Muscle of arm (tissue), 14 donors: ENCODE measurements at places on chromosomes 7 and 10.

DNA sequence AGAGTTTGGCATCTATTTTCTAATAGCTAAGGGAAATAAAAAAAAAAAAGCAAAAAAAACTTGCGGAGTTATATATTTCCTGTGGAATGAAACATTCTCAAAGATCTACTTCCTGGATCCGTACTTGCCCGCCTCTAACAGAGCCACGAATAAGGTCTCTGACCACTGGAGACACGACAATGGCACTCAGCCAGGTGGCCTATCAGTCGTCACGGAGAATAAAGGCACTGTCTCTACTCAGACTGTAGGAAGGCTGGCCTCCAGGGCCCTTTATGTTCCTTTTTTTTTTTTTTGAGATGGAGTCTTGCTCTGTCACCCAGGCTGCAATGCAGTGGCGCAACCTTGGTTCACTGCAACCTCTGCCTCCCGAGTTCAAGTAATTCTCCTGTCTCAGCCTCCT lies 58.7 kb downstream of the RGS10 start:
- DNase-seq: no peak

DNA sequence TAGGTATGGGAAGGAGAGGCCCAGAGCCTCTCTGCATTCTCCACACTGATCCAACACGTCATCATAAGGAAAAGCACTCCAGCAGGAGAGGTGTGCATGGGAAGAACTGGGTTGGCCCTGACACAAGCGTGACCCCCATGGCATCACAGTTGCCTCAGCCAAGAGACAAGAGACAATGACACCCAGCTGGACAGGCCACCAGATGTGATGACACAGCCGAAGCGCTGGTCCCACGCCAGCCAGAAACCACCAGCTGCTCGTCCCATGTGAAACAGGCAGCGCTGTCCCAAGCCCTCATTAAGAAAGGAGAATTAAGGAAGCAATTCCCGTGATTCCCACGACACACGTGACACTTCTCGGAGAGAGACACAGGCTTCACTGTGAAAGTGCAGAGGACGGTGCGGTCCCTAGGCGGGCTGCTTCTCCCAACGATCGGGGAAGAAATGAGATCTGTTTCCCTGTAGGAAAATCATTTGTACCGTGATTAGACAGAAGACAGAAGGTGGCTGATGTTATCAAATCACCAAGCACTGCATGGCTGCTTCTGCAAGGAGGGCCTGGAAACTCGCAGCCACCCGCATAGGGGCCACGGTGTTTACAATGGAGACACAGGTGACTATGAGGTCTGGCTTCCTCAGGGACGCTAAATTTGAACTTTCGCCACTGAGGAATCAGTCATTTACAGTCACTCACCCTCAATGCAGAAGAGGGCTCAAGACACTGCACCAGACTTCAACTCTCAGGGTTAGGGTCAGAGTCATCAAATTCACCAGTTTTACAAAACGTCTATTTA lies 74.5 kb downstream of the DIP2C start:
- DNase-seq: no peak

DNA sequence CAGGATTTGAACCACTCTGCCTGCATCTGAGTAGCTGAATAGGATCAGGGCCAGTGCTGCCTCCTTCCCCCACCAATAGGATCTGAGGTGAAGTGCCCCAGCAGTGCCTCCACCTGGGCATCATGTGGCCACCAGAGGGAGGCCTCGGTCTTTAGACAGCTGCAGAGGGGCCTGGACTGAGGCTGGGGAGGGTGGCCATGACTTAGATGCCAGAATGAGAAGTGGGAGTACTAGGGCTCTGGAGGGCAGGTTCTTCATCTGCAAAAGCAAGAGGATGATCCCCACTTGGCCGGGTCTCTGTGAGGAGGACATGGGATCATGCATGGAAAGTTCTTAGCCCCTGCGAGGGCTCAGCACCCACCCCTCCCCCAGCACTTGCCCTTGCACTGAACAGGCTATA lies 56.9 kb downstream of the NEUROG3 start:
- no peak for DNase-seq

DNA sequence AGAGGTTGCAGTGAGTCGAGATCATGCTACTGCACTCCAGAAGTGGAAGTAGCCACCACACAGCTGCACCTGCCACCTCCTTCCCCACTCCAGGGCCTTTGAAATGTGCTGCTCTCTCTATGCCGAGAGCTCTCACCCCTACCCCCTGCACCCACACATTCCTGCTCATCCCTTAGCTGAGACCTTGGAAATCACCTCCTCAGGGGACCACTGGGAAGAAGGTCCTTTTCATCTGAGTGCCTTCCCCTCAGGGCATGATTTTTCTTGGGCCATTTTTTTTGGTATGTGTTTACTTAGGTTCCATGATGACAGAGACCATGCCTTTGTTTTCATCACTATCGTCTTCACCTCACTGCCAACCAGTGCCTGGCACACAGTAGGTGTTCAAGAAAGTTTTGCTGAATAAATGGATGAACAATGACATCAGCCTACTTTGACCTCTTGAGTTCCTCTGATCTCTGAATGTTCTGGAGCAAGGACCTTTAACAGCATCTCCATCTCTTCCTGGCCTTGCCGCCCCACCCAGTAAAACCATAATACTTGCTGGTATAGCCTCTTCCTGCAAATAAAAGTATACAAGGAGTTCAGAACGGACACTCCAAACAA lies 166.6 kb upstream of the KLF14 start:
- no peak for DNase-seq

DNA sequence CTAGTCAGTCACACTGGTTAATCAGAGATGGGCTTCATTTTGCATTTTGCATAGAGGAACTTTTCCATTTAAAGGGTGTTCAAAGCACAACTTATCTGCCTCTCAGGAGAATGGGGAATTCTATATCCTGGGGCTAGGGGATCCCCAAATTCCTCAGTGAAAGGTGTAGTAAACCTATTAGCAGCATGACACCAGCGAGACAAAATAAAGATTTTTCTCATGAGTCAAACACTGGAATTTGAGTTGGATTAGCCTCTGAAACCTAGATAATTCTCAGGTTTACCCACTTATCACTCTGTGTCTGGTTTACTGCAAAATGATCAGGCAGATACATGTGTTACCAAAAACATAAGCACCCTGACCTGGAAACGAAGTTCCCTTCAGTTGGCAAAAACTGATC lies 2.1 kb downstream of the AFAP1L2 start:
- no peak for DNase-seq

DNA sequence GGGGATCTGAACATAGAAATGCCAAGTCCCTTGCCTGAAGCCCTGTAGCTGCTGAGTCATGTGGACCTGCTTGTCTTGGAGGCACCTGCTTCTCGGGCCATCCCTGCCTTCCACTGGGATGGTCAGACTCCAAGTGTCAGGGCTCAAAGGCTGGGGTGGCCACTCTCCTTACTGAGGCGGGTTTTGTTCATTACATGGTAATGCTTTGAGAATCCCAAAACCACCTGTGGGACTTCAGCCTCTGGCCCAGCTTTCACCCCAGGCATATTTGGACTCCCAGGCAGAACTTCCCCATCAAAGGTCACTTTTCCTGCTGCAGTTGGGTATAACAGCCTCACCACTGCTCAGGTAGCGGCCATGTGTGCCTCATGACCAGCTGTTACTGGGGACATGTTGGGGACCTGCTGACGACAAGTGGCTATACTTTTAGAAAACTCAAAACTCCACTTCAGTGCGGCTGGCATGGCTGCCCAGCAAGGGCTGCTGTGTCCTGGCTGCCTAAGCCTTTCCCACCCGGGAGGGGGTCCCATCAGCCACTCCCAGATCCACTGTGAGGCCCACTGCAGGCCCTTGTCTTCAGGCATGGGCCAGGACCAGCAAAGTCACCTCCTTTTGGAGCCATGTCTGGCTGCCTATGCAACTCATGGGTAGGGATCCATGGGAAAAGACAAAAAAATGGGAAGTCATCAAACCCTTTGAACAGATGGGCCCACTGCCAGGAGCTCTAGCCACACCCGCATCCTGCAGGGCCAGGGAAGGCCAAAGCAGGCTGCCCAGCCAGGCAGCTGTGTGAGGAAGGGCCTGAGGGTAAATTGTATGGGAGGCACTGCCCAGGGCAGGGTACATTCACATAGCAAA lies 96.7 kb downstream of the ARHGAP22 start:
- DNase-seq: no peak

GRCh38 chr7:6284055-6284400 lies 11.6 kb upstream of the CYTH3 start:
- no peak for DNase-seq

- no peak for DNase-seq
Measured at GRCh38 chr10:62050893-62051433, 149.5 kb downstream of the ARID5B start.

DNA sequence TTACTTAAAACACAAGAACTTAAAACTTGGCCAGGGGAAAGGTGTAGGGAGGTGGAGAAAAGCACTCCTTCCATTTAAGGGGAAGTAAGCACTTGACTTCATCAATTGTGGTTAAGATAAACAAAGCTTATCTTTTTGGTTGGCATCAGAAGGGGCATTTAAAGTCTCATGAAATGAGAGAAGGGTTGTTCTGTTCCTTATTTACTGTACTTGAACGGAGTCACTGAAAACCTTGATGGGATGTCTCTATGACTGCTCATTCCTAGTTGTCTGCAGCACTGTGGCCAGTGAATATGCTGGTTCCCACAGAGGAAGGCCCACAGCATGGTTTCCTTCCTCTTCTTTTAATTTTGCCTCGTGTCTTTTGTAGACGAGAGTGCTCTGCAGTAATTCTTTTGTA lies 229.3 kb downstream of the AUTS2 start:
- no peak for DNase-seq

GRCh38 chr7:5679813-5680473 lies 101.5 kb downstream of the RNF216 start:
- no peak for DNase-seq

GRCh38 chr7:152505606-152506005 lies 69.8 kb upstream of the KMT2C start:
- no peak for DNase-seq

- peak; percentile 63 for DNase-seq
Measured at GRCh38 chr7:34260279-34260678, 354.9 kb downstream of the BMPER start.

DNA sequence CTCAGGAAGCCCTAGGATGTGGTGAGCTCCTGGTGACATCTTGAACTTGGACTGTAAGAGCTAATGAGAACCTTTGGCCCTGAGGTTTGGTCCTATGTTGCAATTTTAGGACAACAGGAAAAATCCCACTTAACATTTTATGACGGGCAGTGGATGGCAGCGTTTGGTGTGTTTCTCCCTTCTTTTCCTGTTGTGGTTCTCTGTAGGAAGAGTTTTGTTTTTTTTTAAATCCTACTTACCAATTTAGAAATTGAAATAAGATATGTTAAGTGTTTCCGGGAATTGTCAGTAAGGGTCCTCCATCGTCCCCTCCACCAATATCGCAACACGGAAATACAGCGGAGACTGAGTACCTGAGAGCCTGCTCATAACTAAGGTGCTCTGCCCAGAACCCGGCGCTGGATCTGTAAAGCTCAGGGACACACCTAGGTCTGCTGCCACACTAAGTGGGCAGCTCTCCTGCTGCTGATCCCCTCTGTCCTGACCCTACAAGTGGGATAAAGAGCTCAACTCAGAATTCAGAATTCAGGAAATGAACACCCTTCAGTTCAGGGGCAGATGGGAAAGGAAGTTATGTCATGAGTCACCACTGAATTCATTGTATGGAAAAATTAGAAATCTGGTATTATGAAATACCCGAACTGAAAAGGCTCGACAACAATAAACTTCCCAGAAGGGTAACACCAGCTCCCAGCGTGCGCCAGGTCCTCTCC lies 9.1 kb upstream of the PROSER2 start:
- DNase-seq: no peak

GRCh38 chr10:15381420-15381819 lies 10.3 kb upstream of the FAM171A1 start:
- no peak for DNase-seq

GRCh38 chr10:117112220-117112619 lies 25.9 kb downstream of the VAX1 start:
- no peak for DNase-seq

DNA sequence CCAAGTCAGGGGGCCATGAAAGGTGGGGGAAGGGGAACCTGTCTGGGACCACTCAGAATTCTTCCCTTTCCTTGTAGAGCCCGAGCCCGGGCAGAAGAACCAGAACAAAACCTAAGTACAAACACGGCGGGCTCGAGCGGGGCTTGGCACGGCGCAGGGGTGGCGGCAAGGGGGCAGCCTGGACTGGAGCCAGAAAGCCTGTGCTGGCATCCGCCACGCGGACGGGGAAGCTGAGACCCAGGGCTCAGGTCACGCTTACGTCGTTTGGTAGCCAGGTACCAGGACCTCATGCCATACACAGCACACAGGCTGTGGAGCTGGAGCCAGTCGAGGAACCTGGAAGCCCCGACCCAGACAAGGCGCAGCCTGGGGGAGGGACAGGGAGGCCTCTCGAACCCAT lies 6.6 kb upstream of the GPER1 start:
- no peak for DNase-seq

- no peak for DNase-seq
Measured at GRCh38 chr7:13794581-13794980, 194.9 kb downstream of the ETV1 start.
